Upper lobe of left lung (tissue), 6 donors: ENCODE measurements at places on chromosomes 7 and 10. TPM values are rescaled to one million over a fixed set of nuclear protein-coding genes. Genes with fewer than 3 reads are reported as not detected.

DNA sequence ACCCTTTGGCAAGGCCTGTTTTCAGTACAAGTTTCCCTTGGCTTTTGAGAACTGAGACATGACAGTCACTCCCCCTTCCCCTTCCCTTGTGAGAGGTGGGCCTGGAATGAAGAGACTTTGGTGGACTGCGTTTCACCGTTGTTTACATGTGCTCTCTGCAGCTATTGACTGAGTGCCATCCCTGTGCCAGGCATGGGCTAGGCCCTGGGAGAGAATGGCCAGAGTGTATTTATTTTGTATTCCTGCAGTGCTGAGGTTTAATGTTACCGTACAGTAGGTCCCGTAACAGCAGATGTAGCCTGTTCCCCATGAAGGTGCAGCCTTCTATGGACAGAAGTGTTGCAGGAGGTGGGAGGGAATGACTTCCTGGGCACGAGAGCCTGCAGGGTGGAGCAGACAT is 50.0 kb downstream of the TACR2 start:
- DNase-seq: no peak

GRCh38 chr10:120897343-120897742 is 46.2 kb downstream of the WDR11 start:
- DNase-seq: no peak

- no peak for DNase-seq
Observed at GRCh38 chr7:112433289-112433688, 17.0 kb upstream of the IFRD1 start.

- DNase-seq: peak; percentile 32
Observed at GRCh38 chr10:22253580-22253882, 35.7 kb upstream of the EBLN1 start.

DNA sequence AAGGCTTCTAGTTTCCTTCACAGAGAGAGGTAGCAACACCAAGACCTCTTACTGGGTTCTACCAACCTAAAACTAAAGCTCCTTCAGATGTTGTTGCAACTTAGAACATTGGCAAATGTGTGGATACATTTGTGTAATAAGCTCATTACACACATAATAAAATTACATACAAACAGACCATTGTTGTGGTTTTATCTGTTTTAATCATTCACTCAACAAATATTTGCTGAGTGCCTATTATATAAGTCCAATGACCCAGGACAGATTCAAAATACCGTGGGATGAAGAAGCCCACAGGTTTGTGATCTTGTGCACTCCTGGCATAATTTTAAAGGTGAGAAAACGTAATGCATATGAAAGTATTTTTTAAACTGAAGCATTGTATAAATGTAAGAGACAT is 160.4 kb upstream of the NPVF start:
- no peak for DNase-seq

- DNase-seq: peak; percentile 10
Observed at GRCh38 chr7:373818-374705, 84.1 kb downstream of the FOXL3 start.

DNA sequence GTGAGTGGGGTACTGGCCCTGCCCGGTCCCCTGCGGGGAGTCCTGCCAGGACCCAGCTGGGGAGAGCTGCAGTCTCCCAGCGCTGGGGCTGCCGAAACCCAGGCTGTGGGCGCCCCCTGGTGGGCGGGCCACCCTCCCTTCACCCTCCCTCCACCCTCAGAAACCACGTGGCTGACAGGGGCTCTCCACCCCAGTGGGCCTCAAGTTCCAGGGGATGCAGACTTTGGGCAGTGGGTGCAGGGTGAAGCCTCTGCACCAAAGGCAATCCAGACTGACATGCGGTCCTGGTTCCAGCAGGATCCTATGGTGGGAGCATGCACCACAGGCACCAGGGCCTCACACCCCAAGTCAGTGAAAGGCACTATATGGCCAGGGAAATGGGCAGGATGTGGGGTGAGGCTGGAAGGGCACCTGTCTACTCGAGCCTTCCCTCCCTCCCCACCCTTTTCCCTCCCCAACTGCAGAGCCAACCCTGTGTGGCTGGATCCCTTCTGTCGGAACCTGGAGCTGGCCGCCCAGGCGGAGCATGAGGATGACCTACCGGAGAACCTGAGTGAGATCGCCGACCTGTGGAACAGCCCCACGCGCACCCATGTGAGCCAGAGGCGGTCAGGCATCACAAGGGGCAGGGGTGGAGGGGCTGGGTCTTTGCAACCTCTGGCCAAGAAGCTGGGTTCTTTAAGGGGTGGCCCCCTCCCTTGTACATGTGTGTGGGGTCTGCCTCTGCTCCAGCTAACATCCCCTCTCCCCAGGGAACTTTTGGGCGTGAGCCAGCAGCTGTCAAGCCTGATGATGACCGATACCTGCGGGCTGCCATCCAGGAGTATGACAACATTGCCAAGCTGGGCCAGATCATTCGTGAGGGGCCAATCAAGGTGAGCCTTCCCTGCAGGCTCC is 38.8 kb downstream of the PSAP start:
- peak; percentile 65 for DNase-seq

DNA sequence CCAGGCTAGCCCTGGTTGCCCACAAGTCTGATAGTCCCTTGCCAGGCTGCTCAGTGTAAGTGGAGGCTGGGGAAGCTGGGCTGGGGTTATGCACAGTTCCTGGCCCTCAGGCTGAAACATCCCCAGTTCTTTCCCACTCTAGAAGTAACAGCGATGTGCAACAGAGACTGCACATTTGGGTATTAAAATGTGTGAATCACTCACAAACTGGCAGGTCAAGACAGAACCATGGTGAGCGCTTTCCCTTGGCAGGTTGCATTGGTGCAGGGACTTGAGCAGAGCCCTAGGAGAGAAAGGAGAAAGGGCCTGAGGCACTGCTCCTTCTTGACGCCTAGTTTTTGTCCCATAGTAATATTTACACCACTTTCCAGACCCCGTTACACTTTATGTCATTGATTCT is 56.1 kb upstream of the SLC35B4 start:
- DNase-seq: no peak

GRCh38 chr7:96823274-96823673 is 113.6 kb upstream of the SEM1 start:
- no peak for DNase-seq

GRCh38 chr7:41097501-41097900 is 605.4 kb downstream of the INHBA start:
- no peak for DNase-seq

GRCh38 chr7:37901236-37901827 is 15.3 kb downstream of the SFRP4 start:
- no peak for DNase-seq

GRCh38 chr7:155831807-155832524 is 19.7 kb upstream of the SHH start:
- DNase-seq: no peak

DNA sequence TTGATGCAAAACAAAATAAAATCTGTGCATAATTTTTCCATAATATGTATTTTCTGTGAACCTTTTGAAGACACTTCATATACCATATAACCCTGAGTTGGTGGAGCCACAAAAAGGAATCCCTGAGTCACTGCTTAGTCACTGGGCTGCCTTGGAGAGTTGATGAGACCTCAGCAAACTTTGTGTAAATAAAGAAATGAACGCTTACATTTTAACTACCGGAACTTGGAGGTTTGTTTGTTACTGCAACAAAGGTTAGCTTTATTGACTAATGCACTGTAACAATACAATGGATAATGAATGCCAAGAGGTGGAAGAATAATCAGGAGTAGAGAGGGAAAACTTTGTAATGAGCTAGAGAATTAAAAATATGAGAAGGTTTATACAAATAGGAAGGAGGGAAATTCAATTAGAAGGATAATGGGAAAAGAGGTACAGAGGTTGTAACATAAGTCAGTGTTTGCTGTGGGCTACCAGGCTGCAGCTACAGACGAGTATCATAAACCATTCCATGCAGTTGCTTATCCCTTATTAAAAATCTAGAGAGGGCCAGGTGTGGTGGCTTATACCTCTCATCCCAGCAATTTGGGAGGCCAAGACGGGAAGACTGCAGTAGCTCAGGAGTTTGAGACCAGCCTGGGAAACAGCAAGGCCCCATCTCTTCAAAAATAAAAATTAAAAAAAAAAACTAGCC is 1042.1 kb downstream of the TYW1 start:
- DNase-seq: no peak

GRCh38 chr7:116353647-116354046 is 143.3 kb downstream of the TES start:
- no peak for DNase-seq

GRCh38 chr10:42999385-43000020 is 77.4 kb upstream of the RET start:
- no peak for DNase-seq

DNA sequence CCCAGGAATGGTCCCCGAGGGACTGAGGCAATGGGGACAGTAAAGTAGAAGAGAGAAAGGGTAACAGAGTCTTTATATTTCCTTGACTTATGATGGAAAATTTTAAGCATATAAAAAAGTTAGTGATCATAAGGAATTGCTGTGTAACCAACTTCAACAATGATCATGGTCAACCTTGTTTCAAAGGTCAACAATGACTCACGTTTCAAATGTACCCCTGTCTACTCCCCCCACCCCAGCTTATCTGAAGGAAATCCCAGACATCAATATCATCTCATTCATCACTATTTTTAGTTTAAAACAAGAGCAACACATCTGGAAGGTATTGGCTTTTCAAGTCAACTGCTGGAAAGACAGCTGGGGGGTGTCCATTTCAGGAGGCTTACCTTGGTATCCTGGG is 92.9 kb downstream of the SMURF1 start:
- DNase-seq: no peak

DNA sequence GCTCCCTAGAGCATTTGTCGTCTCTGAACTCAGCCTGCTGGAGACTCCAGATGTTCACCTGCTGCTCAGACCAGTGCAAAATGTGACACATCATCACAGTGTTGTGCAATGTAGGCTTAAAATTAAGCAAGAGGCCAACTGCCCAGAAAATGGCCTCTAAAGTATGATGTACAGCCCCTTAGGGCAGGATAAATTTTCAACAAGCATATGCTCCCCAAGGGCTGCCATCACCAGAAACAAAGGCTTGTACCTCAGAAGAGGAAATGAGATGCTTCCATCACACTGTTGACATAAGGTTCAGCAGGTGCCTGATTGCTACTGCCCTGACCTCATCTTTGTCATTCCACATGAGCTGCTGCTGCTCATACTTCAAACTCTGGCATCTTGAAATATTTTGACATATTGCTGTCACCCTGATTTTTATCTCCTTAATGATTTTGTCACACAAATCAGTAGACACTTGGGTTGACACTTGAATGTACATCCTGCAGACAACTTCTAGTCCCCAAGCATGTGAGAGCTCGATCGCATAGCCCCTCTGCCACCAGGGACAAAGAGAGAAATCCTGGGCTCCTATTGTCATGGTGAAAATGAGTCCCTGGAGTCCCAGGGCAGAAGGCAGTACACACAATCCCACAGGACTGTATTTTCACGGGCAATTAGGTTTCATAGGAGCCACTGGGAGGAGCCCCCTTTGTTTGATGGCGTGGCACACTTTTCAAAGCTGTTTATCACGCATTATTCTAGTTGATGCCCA is 219.7 kb upstream of the STK17A start:
- DNase-seq: no peak

DNA sequence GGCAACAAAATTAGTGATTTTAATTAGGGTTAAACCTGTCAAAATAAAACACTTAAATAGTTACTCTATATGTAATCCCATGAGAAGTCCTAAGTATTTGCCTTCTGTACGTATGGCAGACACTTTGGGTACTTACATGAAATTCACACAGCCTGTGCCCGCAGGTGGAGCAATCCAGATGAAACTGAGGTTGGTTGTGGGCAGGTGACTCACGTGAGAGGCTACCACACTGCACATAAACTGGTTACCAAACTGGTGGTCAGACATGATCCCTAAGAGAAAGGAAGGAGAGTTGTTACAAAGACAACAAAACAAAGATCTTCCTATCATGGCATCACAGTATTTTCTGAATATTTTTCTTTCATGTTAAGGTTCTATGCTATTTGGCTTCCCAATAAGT is 156.1 kb downstream of the RELN start:
- no peak for DNase-seq

DNA sequence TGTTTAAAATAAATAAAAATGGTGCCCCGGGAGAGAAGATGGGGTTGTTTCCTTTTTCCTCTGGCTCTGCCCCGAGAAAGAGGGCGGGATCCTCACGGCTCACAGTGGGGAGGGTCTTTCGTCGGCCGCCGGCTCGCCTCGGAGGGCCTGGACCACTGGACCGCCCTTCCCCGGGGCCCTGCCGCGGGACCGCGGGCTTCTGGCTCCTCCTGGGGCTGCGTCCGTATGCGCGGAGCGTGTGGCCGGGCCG is 3.5 kb upstream of the IGF2BP3 start:
- no peak for DNase-seq

GRCh38 chr7:147578196-147578595 is 1012.4 kb upstream of the C7orf33 start:
- DNase-seq: no peak

DNA sequence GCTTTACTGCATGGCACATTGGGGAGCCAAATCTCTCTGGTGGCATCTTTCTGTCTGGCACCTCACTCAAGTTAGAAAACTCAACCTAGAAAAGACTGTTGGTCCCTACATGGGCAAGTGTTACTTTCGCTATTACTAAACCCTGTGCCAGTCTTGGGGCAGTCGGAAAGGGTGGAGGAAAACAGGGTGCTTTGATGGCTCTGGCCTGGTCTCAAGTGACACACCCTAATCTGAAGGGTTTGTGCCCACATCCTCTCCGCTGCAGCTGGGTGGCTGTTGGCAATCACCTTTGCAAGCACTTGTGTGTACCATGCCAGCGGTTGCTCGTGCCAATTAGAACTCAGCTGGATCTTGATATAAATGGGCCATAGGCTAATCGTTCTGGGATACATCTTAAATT is 159.8 kb upstream of the ITGB1 start:
- no peak for DNase-seq

The SH2B2 gene
- 7.4 TPM for total RNA-seq

The LDB3 gene
- 1.3 TPM for total RNA-seq

The TMEM176B gene
- 10.5 TPM for total RNA-seq

The RAB19 gene
- total RNA-seq: 3.6 TPM

The GARIN1A gene
- total RNA-seq: 1.6 TPM

The CLRN3 gene
- 0.49 TPM for total RNA-seq

The AKR1B15 gene
- not detected for total RNA-seq

The RET gene
- total RNA-seq: 0.34 TPM

The OR2A12 gene
- total RNA-seq: not detected

The CALCR gene
- total RNA-seq: not detected

The ITPRID1 gene
- total RNA-seq: not detected
